ENCODE measurements at places on chromosomes 1 and 21.
A peak's percentile ranks its signal among the peaks of the same experiment; 100 is the strongest.

- DNase-seq: no peak
- no peaks in the 10 kb centered on the region for H3K27me3 ChIP-seq
Measured at GRCh38 chr1:64579767-64580166, 109.8 kb downstream of the CACHD1 start.

DNA sequence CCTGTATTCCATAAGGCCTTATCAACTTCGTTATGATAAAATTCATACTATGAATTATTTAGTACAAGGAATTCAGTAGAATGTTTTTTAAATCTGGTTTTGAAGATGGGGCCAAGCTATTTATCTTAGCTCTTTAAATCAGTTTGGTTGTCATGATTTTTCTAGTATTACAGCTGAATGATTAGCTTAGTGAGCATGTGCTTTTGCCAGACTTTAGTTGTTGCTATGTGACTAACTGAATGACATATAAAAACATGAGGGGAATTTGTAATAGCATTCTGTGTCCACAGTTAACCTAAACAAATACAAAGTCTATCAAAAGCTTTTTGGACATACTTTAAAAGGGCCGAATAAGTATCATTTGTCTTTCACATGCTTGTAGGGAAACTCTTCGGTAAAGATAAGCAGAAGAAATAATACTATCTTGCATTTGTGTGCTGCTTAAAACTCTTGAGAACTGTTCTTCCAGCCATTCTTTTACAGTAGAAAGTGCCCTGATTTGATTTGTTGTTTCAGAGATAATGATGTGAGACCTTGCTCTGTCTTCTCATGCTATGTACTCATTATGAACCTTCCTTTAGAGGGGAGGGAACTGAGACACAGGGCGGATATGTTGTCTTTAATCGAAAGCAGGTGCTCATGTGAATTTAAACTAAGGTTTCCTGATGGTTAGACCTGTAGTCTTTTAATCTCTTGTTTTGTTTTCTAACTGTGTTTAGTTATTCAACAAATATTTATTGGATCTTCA is 18.8 kb downstream of the NEK7 start:
- peak overlapping the region; percentile 18 for H3K27ac ChIP-seq
- no peaks in the 10 kb centered on the region for H3K27me3 ChIP-seq
- no peaks in the 10 kb centered on the region for H3K36me3 ChIP-seq
- peaks cover 20% of the 10 kb centered on the region for H3K4me1 ChIP-seq

DNA sequence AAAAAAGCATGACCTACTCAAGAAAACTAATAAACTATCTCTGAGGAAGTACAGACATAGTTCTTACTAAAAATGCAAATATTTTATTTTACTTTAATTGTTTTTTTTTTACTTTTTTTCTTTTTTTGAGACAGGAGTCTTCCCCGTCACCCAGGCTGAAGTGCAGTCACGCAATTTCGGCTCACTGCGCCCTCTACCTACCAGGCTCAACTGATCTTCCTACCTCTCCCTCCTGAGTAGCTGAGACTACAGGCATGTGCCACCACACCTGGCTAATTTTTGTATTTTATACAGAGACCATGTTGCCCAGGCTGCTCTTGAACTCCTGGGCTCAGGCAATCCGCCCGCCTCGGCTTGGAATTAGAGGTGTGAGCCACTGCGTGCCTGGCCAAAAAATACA is 1263.1 kb downstream of the KCNT2 start:
- H3K4me1 ChIP-seq: no peaks in the 10 kb centered on the region
- no peak overlapping the region for H3K27ac ChIP-seq
- no peaks in the 10 kb centered on the region for H3K36me3 ChIP-seq
- no peak for DNase-seq
- H3K27me3 ChIP-seq: no peaks in the 10 kb centered on the region
- H3K4me3 ChIP-seq: no peak overlapping the region

DNA sequence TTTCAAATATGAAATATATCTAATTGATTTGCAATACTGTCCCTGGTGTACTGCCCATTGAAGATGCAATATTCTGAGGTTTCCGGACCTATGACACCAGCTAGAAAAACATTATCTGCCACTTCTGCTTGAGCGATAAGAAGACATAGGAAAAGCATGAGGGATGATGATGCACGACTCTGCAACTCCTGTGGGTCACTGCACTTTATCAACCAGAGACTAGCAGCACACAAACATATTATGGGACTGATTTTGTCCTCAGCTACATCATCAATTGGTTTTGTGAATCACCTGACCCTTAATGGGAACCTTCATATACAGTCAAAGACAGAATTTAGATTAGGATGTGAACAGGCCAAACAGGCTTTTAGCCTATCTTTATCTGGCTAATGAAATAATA is 13.8 kb upstream of the KCNA3 start:
- no peaks in the 10 kb centered on the region for H3K36me3 ChIP-seq
- no peak overlapping the region for H3K4me3 ChIP-seq
- H3K4me1 ChIP-seq: no peaks in the 10 kb centered on the region
- DNase-seq: no peak

DNA sequence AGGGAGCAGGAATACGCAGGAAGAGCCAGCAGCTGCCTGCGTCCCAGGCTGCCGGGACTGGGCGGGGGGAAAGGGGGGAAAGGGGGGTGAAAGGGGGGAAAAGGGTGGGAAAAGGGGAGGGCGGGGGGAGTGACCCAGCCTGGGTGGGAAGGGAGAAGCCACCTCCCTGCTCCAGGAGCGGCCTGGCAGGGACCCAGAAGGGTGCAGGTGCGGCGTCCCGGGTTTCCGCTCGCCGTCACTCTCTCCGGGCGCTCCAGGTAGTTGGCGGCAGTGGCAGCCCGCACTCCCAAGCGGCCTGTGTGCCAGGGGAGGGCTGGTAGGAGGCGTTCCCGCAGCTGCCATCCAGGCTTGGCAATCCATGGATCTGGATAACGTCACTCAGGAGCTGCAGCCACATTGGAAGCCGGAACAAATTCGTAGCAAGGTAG is 141.0 kb upstream of the NGF start:
- no peaks in the 10 kb centered on the region for H3K36me3 ChIP-seq
- H3K4me1 ChIP-seq: no peaks in the 10 kb centered on the region
- H3K27me3 ChIP-seq: no peaks in the 10 kb centered on the region
- H3K4me3 ChIP-seq: no peak overlapping the region

DNA sequence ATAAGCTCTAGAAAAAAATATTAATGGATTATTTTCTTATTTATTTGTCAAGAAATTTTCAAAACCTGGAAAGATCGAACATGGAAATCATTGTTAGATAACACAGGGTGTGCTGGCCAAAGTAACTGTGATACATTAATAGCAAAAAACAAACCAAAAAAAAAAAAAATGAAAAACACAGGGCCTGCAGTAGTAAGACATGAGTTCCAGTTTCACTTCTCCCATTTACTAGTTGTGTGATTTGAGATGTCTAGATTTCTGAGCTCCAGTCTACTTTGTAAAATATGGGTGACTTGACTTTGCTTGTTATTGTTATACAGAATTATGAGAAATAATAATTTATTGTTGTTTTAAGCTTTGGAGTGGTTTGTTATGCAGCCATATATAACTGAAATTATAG is 13.6 kb downstream of the FAM177B start:
- no peak for DNase-seq
- no peak overlapping the region for H3K4me3 ChIP-seq
- no peaks in the 10 kb centered on the region for H3K27me3 ChIP-seq
- no peak overlapping the region for H3K27ac ChIP-seq
- no peaks in the 10 kb centered on the region for H3K36me3 ChIP-seq
- H3K4me1 ChIP-seq: no peaks in the 10 kb centered on the region

DNA sequence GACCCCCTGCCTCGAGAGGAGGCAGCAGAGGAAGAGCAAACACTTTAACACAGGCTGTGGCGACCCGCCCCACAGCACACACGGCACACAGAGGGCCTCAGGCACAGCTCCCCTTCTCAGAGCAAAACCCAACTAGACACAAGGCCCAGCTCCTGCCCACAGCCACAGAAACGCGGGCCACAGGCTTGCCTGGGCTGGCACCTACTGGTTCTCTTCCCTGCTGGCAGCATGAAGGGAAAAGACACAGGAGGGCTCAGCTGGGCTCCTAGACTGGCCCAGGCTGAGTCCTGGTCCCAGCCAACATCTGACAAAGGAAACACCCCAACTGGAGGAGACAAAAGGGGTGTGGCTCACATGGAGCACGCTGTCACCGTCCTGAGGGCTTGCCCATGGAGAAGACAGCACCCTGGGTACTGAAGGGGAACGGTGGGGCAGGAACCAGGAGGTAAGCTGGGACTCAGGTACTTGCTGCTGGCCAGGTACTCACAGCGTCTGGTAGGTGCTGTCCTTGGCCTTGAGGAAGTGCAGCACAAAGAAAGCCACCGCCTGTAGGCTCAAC is 3.5 kb downstream of the CD164L2 start:
- no peaks in the 10 kb centered on the region for H3K36me3 ChIP-seq
- no peaks in the 10 kb centered on the region for H3K4me1 ChIP-seq
- no peak overlapping the region for H3K27ac ChIP-seq
- no peak for DNase-seq
- no peaks in the 10 kb centered on the region for H3K27me3 ChIP-seq
- no peak overlapping the region for H3K4me3 ChIP-seq

GRCh38 chr21:17612565-17613241 is at the start of gene BTG3:
TSS of gene BTG3 (minus strand) at chr21:17612901. CDS start at chr21:17609144, 3,757 bp downstream.
- peak within 1 kb of the TSS; percentile 77 for H3K27ac ChIP-seq
- peaks cover 19% of the 10 kb centered on the region for H3K4me1 ChIP-seq
- H3K27me3 ChIP-seq: no peaks in the 10 kb centered on the region
- peak; percentile 91 for DNase-seq
- H3K4me3 ChIP-seq: peak within 1 kb of the TSS; percentile 91

DNA sequence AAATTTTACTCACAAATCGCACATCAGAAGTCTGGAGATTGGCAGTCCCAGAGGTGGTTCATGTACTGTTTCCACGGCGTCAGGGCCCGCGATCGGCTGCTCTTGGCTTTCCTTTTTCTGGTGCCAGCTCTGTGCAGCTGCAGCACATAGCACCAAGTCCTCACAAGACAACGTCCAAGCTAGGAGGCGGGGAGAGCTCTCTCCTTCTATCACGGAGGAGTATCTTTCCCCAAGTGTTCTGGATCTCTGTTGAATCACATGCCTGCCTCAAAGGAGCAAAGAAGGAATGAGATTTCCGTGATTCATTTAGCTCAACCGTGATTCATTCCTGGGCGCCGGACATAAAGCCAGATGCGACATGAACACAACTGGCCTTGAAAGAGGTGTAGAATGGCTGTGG is 25.5 kb downstream of the MT1HL1 start:
- no peak overlapping the region for H3K4me3 ChIP-seq
- no peaks in the 10 kb centered on the region for H3K27me3 ChIP-seq
- DNase-seq: no peak
- no peaks in the 10 kb centered on the region for H3K36me3 ChIP-seq
- no peak overlapping the region for H3K27ac ChIP-seq

- DNase-seq: peak; percentile 29
- H3K4me3 ChIP-seq: no peak overlapping the region
- no peaks in the 10 kb centered on the region for H3K4me1 ChIP-seq
- H3K27me3 ChIP-seq: no peaks in the 10 kb centered on the region
- H3K36me3 ChIP-seq: no peaks in the 10 kb centered on the region
Measured at GRCh38 chr1:167342846-167343245, 122.2 kb downstream of the POU2F1 start.

DNA sequence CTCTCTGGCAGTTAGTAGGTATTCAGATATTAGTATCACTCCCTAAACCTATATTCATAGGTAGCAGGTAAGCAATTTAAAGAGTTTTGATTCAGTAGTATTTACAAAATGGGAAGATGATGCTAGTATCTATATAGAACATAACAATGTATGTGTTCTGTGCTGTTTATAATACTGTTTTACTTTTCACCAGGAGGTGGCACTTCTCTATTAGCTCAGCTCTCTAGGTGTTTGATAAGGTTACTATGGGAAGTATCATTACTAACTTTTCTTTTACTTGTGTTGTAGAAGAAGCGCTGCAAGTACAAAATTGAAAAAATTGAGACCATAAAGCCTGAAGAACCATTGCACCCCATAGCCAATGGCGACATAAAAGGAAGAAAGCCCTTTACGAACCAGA is 49.4 kb upstream of the FASLG start:
- no peak for DNase-seq
- H3K4me3 ChIP-seq: no peak overlapping the region
- no peaks in the 10 kb centered on the region for H3K4me1 ChIP-seq
- no peaks in the 10 kb centered on the region for H3K27me3 ChIP-seq
- peaks cover 35% of the 10 kb centered on the region for H3K36me3 ChIP-seq

DNA sequence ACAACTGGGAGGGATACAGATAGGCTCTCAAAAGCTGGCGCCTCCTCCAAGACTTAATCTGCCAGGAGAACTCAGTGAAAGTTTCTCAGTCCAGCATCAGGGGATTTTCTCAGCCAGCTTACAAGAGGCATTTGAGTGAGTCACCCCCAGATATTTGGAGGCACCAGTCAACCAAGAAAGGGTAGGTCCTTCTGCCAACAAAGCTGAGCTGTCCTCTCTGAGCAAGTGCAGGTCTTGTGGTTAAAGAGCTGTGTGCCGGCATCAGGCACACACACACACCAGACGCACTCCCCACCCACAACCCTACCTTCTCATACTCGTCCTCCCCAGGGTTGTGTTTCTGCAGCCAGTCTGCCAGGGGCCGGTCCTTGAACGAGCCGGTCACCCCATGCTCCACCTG is 27.0 kb upstream of the PPP1R15B start:
- H3K27me3 ChIP-seq: no peaks in the 10 kb centered on the region
- H3K36me3 ChIP-seq: peaks cover 54% of the 10 kb centered on the region
- no peak for DNase-seq
- no peak overlapping the region for H3K4me3 ChIP-seq
- H3K27ac ChIP-seq: no peak overlapping the region
- no peaks in the 10 kb centered on the region for H3K4me1 ChIP-seq

DNA sequence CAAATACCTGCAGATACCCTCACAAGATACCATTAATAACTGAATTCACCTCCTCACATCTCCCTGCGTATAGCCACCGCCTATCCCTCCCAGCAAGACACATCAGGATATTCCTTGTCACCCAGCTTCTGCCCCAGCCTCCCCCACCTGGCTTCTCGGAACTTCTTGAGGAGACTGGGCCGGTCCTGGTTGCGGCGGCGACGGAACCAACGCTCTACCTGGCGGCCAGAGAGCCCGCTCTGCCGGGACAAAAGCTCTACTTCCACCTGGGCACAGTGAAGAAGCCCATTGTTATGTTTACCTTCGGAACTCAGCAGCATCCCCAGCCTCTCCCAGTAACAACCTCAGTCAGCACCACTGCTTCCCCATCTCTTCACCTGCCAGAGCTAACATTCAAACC is 6.7 kb downstream of the CERS2 start:
- no peak overlapping the region for H3K4me3 ChIP-seq
- no peak for DNase-seq
- no peak overlapping the region for H3K27ac ChIP-seq
- H3K4me1 ChIP-seq: peaks cover 21% of the 10 kb centered on the region
- H3K36me3 ChIP-seq: peaks cover 58% of the 10 kb centered on the region

GRCh38 chr21:25967181-25967900 is 203.2 kb downstream of the APP start:
- no peaks in the 10 kb centered on the region for H3K36me3 ChIP-seq
- peak overlapping the region; percentile 50 for H3K27ac ChIP-seq
- peaks cover 4% of the 10 kb centered on the region for H3K4me1 ChIP-seq

GRCh38 chr1:201127755-201128455 is 921 bp upstream of the ASCL5 start:
- no peak overlapping the region for H3K4me3 ChIP-seq
- no peak overlapping the region for H3K27ac ChIP-seq
- DNase-seq: no peak
- no peaks in the 10 kb centered on the region for H3K36me3 ChIP-seq
- no peaks in the 10 kb centered on the region for H3K4me1 ChIP-seq
